Activated naive CD8-positive, alpha-beta T cell treated with anti-CD3 and anti-CD28 coated beads, Interleukin-2, amount 10 ng/mL, durations not matched to agents 7 days and 5 days (primary cell): ENCODE measurements at places on chromosomes 1 and 21. TPM values are rescaled to one million over a fixed set of nuclear protein-coding genes. Genes with fewer than 3 reads are reported as not detected.

DNA sequence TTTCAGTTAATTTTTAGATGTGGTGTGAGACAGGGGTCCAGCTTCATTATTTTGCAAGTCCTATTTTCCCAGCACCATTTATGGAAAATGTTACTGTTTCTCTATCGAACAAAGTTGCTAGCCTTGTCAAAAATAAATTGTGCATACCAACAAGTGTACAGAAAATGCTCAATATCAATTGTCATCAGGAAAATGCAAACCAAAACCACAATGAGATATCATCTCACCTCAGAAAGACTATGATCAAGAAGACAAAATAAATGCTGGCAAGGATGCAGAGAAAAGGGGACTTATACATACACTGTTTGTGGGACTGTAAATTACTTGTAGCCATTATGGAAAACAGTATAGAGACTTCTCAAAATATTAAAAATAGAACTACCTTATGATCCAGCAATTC is 54.8 kb downstream of the VCAM1 start:
- DNase-seq: no peak

HFM1 gene
- total RNA-seq: not detected

PTGFRN gene
- 0.28 TPM for total RNA-seq

DNA sequence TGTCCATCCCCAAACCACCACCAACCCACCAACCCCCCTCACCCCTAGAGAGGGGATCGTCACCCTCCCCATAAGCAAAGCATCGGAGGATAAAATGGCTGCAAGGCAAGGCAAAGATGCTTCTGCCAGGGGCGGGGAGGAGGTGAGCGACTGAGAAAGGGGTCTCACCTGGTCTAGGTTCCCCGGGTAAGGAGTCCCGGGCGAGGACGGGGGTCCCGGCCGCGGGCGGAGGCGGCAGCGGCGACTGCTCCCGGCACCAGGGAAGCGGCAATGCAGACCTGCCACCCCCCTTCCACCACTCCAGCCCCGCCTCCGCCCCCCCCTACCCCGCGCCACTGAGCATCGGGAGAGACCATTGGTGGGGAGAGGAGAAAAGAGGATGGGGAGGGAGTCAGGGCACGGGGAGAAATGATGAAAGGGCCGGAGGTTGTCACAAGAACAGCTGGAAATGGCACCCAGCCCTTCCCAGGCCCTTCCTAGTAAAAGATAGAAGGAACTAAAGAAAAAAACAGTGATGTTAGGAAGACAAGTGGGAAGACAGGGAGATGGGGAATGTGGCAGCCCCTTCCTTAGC is at the start of gene SV2A:
SV2A (minus strand) TSS at position 274 of the 574 bp plus-strand sequence. CDS start 4,004 bp downstream, outside the sequence.
- DNase-seq: peak; percentile 64

DNA sequence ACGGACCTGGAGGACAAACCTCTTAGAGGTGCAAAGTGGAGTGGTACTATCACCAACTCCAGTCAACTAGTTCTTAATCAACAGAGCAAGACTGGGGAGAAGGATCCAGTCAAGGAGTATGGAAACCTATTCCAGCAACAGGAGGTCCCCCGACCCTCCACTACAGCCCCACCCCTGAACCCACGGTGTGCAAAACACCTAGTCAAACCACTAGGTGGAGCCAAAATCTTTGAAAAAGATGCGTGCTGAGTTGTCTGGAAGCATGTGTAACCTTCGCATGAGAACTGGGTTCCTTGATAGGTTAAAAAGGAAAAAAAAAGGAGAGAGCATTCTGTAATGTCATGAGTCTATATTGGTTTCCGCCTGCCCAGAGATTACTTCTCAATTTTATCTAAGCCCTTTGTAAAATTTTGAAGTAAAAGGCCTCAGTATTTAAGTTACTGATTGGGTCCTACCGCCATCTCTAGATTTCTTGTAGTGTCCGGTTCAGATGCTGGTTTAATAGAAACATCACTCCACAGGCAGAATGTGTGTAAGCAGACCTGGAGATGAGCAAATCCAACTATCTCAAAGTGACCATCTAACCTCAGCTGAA is 81.9 kb upstream of the HAO2 start:
- DNase-seq: no peak

- no peak for DNase-seq
These were observed 22.7 kb upstream of the HIVEP3 start for GRCh38 chr1:41941381-41941780.

PTPN22 gene
- total RNA-seq: 74.1 TPM

- DNase-seq: no peak
These were observed 44.3 kb upstream of the GTF2B start for GRCh38 chr1:88935522-88936222.

CLIC6 gene
- 0.37 TPM for total RNA-seq

- no peak for DNase-seq
These were observed 115.5 kb downstream of the MIS18A start for GRCh38 chr21:32163386-32163785.

- no peak for DNase-seq
These were observed 636 bp downstream of the WARS2 start for GRCh38 chr1:119139857-119140176.
